Stimulated activated CD4-positive, alpha-beta T cell treated with anti-CD3 and anti-CD28 coated beads, Interleukin-15, amount 100 ng/mL, for 24 hours (primary cell): ENCODE measurements at places on chromosomes 1 and 21.

- no peak for DNase-seq
These were observed 20.0 kb downstream of the USP25 start for GRCh38 chr21:15749861-15750159.

DNA sequence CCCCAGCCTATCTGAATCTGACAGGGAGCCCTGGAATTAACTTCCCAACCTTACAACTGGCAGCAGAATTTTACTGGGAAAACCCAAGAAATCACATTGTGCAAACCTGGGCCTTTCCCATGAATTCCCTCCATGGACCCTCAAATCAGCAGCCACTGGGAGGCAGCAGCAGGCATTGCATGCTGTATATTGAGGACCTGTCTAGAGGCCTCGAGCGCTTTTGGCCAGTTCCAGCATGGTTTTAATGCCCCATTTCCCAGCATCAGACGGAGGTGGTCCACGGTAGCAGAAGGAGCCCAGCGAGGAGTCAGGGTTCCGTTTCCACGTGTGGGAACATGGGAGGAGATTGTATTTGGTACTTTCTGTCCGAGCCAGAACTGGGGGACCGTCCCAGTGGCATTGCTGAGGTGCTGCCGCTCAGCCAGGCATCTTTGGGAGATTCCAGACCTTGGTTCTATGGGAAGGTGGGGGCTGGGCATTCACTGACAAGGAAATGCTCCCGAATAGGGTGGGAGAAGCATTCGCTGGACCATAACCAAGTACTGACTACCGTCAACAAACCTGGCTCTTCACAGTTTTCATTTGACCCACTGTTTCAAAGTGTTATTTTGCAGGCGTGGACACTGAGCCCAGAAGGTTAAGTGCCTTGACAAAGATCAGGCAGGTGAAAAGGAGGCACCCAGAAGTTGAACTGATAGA is 15.9 kb downstream of the BMP8A start:
- no peak for DNase-seq

DNA sequence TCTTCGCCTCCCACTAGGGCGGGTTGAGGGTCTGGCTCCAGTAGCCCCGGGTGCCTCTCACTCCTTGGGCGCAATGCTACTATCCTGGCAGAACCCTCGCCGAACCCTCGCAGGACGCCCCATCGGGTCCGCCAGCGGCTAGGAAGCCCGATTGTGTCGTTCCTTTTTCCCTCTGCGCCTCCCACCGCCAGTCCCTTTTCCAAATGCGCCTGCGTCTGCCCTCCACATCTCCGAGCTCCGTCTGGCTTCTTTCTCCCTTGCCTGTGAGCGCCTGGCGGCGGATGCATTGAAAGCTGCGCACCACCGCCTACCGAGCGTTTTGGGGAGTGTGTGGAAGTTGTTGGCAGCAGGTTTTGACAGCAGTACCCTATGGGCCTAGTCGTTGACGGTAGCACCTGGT is 1.0 kb upstream of the DIRAS3 start:
- DNase-seq: no peak

DNA sequence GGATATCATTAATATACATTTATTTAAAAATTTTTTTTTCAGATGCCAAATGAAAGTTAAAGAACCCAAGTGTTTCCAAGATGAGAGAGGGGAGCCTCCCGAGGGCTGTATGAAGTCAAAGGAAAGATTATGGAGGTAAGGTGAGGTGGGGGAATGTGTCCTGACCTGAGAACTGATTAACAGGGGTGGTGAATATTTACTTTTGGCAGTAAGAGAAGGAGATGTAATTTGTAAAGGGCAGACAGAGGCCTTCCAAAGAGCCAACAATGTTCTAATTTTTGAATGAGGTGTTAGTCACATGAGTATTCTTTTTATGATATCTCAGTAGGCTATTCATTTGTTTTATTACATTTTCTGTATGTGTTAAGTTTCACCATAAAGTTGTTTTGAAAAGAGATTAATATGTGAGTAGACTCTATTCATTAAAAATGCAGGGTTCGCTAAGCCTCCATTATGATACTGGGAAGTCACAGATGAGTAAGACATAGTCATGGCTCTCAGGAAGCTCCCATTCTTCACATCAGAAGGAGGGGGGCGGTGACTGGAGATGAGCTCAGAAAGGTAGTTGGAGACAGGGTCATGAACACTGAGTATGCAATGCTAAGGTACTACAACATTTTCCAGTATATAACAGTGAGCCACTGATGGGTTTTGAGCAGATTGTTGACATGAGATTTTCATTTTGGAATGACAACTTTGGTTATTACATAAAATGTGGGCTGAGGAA is 62.4 kb upstream of the TNFSF18 start:
- peak; percentile 24 for DNase-seq

- no peak for DNase-seq
These were observed 141.0 kb downstream of the ATP6V1G3 start for GRCh38 chr1:198399452-198399851.

GRCh38 chr1:30317921-30318320 is 405.5 kb downstream of the MATN1 start:
- no peak for DNase-seq

- no peak for DNase-seq
These were observed 511 bp upstream of the SNX27 start for GRCh38 chr1:151611288-151611790.

- DNase-seq: no peak
These were observed 22.1 kb downstream of the EDARADD start for GRCh38 chr1:236416165-236416564.

GRCh38 chr1:109240158-109241152 is 8.9 kb upstream of the CELSR2 start:
- peak; percentile 54 for DNase-seq

DNA sequence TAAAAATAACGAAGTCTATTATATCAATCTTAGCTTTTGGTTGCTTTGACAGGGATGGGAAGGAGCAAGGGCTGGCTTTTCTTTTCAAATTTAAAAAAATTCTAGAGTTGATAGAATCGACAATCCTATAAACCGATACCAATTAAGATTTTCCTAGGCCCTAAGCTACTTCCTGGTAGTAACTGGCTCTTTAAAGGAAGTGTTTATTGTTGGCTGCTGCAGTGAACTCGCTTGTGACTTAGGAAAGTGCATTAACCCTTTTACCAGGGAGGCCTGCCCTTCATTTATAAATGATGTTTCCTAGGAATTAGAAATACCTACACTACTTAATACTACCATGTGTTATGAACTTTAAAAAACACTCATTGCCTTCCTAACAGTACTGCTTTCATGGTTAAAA is 33.2 kb downstream of the ATP5PF start:
- DNase-seq: no peak

DNA sequence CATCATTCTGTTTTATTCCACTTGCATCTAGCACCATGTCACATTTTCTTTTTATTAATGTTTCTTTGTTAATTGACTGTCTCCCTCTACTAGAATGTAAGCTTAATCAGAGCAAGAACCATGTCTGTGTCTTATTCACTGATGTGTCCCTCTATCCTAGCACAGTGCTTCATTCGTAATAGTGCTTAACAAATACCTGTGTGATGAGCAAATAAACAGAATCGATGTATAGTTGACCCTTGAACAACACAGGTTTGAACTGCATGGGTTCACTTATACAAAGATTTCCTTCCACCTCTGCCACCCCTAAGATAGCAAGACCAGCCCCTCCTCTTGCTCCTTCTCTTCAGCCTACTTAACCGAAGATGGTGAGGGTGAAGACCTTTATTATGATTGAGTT is 42.9 kb upstream of the MAN1A2 start:
- DNase-seq: no peak

DNA sequence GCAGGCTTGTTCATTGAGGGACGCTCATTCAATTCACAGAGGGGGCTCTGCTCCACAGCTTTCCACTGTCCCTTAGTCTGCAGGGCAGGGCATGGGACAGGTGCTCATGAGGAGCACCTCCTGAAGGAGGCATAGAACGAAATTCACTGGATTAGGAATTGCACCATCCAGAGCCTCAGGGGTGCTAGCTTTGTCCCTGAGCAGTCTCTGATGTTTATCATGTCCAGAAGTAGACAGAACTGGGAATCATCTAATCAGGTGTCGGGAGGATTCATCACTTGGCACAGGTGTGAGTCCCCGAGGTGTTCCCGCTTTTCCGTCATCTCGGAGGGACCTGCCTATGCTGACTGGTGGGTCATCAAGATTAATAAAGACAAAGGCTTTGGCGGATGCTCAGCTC is 321.4 kb downstream of the AJAP1 start:
- DNase-seq: no peak

DNA sequence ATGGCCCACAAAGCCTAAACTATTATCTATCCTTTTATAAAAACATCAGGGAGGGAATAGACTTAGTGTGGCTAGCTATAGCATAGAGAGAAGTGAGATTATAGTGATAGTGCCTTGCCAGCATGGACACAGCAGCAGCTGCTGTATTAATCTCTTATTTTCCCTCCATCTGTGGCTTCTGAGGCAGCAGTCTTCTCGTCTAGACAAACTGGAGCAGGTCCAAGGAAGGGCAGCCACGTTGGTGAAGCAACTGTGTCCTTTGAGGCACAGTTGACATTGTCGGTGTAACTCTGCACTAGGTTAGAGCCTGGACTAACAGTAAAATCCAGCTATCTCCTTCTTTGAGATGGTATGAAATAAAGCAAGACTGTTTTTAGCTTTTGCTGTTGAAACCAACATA is 131.3 kb downstream of the CACHD1 start:
- DNase-seq: no peak

DNA sequence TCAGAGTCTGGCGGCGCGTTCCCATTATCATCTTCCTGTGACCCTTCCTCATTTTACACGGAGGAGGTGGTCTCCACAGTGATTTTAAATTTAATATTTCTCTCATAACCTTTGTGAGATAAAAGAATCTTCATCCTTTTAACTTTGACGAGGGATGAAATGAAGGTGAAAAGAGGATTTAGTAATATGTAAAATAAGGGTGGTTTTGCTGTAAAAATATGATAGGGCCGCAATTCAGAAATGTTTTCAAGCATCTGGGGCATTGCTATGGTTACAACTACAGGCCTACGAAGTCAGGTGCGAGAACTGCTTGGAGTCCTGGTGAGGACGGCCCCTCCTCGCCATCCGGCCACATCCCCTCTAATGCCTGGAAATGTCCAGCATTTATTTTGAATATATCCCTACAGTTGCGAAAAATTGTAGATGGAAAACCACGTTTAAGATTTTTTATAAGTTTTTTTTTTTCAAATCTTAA is 422 bp upstream of the RSBN1 start:
- DNase-seq: peak; percentile 20

DNA sequence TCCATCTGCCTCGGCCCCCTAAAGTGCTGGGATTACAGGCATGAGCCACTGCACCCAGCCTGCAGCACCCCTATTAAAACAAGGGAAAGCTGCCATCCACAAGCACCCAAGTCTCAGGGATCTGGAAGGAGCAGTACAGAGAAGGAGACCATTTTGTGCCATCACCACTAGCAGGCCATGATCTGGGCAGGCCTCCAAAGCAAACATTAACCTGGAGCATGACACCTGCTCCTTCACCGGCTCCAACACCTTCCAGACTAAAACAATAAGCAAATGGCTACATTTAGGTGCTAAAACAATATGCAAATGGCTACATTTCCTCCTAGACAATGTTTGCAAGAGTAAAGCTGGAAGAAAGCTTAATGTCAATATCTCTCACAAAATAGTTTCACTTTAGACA is 16.7 kb downstream of the MEAF6 start:
- DNase-seq: no peak

DNA sequence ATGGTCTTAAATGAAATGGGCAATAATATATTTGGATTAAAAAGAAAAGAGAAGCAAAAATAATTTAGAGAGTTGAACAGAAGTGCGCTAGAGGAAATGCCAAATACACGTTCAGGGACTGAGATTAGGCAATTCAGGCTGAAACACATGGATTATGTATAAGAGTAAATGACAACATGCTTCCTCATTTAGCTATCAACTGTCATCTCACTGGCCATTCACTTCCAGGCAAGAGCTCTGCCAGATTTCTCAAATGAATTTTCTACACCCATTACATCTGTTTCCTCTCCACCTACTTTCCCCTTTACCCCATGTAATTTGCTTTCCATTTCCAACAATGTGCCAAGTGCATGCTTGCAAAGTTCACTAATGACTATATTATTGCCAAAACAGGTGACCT is 582.4 kb downstream of the LTN1 start:
- DNase-seq: no peak

DNA sequence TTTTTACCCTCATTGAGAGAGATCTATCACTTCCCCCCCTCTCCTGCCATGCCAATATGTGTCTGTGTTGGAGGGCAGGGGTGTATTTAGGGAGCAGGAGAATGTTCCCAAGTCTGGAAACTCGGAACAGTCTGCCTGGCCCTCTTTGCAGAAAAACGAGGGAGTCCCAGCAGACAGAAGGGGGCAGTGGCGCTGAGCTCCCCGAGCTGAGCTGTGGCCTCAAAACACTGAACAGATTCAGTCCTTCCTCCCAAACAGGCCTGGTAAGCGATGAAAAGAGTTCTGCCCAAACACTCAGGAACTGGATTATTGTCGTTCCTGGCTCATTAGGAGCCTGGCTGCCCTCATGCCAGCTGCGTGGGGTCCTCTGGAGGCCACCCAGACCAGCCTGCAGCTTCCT is 981 bp downstream of the CLDN14 start:
- DNase-seq: no peak
